T-cell (primary cell): ENCODE measurements at places on chromosomes 6 and 20.

GRCh38 chr6:41505122-41506049 is 40.8 kb upstream of the FOXP4 start:
- DNase-seq, result no peak

GRCh38 chr6:26195924-26196845 is 109.0 kb downstream of the HFE start:
- no peak for DNase-seq

DNA sequence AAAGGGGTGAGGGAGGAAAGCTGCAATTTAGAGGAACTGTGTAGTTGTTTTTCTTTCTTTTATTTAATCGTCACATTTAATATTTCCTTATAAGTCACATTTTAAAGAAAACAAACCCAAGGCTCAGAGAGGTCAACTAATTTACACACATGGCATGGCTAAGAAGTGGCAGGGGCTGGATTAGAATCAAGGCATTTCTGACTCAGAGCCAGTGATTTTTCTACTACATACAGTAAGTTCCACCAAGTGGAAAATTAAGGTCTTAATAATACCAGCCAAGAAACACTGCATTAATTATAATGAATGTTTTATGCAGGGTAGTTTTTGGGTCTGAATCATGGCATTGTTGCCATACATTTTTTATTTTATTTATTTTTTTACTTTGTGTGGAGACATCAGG is 607.7 kb upstream of the CITED2 start:
- no peak for DNase-seq

DNA sequence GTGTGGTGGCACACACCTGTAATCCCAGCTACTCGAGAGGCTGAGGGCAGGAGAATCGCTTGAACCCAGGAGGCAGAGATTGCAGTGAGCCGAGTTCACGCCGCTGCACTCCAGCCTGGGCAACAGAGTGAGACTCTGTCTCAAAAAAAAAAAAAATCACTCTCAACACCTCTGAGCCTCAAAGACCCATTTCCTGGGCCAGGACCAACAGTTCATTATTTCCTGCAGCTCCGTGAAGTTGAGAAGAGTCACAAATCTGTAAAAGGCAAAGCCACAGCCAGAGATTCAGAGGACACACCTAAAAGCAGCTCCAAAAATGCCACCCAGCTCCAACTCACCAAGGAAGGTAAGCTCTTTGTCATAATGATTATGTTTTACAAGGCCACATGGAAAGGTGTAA is 15.2 kb upstream of the NOP56 start:
- DNase-seq, result no peak

GRCh38 chr20:37615340-37616109 is 78.3 kb upstream of the CTNNBL1 start:
- peak; percentile 2 for DNase-seq

- no peak for DNase-seq
Measured at GRCh38 chr6:157927011-157927410, 54.7 kb upstream of the SYNJ2 start.

- no peak for DNase-seq
Measured at GRCh38 chr20:19789009-19789408, 31.0 kb downstream of the RIN2 start.

- no peak for DNase-seq
Measured at GRCh38 chr6:41371461-41371991, 36.1 kb downstream of the NCR2 start.

DNA sequence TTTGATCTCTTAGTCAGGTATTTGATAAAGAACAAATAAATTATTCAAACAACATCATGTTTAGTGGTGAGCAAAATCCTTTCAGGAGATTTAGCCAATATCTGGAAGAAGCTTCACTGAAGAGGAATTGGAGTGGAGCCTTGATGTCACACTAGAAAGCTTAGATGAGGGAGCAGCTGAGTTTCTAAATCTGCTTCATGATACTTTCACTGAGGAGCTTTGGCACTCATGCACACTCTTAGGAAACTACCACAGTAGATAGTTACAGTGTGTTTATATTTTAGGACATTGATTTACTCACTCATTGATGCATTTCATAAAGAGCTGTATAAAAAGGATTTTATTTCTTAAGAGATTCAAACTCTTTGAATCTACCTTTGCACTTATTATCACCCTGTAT is 366.2 kb upstream of the BTBD3 start:
- no peak for DNase-seq

- DNase-seq, result no peak
Measured at GRCh38 chr6:168060521-168060931, 18.5 kb downstream of the FRMD1 start.

DNA sequence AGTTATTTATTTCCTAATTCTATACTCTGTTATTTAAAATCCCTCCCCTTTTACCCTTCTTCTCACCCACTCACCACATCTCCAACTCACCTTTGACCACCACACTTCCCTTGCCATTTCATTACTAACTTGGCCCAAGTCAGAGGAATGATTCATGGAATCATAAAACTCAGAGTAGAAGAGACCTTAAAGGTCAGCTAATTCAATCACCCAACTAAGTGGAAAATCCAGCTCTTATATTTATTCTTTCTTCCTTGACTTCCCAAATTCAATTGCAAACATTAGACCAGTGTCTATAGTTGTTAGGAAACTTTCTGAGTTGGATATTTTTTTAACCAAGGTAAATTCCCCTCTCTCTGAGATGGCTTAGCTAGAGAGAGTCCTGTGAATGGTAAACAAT is 26.5 kb upstream of the HEY2 start:
- DNase-seq, result no peak

DNA sequence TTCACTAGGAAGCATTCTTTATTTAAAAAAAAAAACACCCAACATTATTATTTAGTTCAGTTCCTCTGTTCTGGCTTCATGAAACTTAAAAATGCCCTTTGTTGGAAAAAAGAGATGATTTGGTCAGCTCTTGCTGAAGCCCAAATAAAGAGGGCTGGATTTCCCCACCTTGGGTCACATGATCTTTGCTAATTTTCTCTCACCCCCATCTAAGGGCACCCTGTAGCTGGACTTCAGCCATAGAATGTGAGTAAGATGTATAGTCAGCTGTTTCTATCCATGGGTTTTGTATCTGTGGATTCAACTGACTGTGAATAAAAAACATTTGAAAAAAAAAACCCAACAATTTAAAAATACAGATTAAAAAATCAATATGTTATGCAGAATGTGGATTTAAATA is 213.9 kb upstream of the SULF2 start:
- DNase-seq, result no peak

GRCh38 chr20:11754451-11754850 is 163.2 kb upstream of the BTBD3 start:
- DNase-seq, result no peak

- no peak for DNase-seq
Measured at GRCh38 chr6:117938311-117938995, 31.4 kb downstream of the SLC35F1 start.

DNA sequence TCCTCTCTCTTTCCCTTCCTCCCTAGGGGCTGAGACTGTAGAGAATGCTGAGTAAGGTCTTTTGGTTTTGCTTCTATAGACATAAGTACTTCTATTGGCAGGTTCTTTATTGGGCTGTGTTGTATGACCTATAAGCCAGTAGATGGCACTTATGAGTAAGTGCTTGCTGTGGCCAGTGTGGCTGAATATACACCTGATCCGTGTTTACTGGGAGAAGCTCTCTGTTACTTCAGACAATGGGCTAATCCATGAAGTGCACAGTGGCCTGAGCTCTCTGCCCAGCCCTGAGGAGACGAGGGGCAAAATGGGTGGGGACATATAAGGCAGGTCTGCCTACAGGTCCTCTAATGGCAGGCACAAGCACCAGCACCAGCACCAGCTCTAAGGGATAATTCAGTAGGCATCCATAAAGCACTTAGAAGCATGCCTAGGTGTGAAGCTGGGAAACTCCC is 610.3 kb downstream of the RNF144B start:
- DNase-seq, result no peak

- no peak for DNase-seq
Measured at GRCh38 chr6:13307508-13307995, 20.8 kb downstream of the TBC1D7 start.

DNA sequence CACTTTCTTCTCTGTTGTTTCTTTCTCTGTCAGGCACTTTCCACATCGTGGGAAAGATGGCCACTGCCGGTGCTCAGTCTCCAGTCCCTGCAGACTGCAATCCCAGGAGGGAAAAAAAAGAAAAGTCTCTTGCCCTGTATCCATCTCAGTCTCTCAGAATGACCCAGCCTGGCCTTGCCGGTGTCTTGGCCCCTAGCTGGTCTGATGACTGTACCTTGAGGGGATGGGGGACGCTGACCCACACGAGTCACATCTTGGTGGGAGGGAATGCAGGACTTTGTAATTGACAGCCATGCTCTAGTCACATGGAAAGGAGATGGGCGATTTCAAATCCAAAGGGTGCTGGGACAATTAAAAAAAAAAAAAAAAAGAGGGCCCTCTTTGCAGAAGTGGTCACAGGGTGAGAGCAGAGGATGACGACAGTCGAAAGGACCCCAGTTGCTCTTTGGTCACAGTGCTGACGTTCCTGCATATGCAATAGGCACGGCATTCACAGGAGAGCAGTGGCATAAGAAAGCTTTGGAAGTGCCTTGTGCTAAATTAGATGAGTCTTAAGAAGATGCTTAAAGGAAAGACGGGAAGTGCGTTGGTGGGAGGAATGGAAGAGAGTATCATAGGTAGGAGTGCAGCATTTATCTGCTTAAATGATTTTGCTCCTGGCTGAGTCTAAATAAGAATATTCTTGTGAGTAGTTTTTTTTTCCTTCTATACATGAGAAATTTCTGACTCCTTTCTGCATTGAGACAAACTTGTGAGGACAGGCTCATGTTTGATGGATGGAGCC is 63.9 kb upstream of the AKAP12 start:
- DNase-seq, result no peak

GRCh38 chr20:62122654-62123449 is 577 bp downstream of the LSM14B start:
- peak; percentile 21 for DNase-seq

- no peak for DNase-seq
Measured at GRCh38 chr6:158906926-158907325, 87.8 kb upstream of the EZR start.

GRCh38 chr6:152474354-152474753 is 162.8 kb downstream of the SYNE1 start:
- no peak for DNase-seq

DNA sequence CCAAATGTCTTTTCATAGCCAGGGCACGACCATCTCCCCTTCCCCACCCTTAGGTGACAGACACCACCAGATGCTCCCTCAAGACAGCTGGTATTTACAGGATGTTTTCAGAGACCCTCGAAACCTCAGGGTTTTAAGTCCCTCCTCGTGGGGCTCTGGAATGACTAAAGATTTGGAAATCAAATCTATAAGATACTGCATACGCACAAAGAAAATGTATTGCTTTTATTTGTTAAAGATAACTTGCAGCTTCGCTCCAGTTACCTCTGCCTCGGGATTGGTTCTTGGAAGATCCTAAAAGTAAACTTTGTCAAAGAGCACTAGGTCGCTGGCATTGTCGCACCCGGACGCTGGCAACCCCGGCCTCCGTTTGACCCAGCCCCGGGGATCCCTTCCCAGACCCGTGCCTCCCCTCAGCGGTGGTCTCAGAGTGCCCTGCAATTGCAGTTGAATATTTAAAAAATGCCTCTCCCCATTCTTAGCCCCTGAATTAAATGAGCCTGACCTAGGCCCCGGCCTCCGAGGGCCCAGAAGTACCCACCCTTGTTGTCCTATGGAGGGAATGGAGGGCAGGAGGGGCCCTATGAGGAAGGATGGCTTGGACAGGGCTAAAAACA is 7.1 kb downstream of the PAX1 start:
- DNase-seq, result no peak

- DNase-seq, result no peak
Measured at GRCh38 chr6:36744304-36744673, 46.7 kb downstream of the RAB44 start.

- DNase-seq, result no peak
Measured at GRCh38 chr6:18988636-18989035, 601.5 kb downstream of the RNF144B start.

DNA sequence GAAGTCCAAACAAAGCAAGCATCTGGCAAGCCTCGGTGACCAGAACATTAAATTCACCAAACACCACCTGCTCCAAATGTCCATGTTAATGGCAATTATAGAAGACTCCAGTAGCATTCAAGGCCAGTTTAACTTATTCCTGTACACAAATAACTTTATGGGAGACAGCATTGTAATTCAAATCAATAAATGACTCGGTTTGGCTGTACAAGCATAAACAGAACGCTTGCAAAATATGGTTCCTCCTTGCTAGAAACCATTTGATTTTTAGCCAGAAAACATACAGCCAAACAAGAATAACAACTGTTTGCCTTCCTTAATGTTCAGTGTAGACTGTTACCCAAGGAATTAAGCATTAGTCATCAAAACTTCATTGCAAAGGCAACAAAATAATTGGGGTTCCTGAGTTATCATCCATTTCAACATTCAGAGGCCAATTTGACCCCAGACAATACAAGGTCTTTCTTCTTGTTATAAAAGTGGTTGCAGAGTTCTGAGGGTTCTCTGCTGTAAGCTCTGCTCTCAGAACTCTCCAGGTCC is 125.1 kb downstream of the BFSP1 start:
- no peak for DNase-seq

GRCh38 chr6:136326038-136326553 is 36.5 kb upstream of the BCLAF1 start:
- no peak for DNase-seq

GRCh38 chr6:26032340-26033084 is 54.7 kb upstream of the HFE start:
- DNase-seq, result peak; percentile 22

GRCh38 chr6:45808917-45809316 is 206.7 kb downstream of the CLIC5 start:
- no peak for DNase-seq

DNA sequence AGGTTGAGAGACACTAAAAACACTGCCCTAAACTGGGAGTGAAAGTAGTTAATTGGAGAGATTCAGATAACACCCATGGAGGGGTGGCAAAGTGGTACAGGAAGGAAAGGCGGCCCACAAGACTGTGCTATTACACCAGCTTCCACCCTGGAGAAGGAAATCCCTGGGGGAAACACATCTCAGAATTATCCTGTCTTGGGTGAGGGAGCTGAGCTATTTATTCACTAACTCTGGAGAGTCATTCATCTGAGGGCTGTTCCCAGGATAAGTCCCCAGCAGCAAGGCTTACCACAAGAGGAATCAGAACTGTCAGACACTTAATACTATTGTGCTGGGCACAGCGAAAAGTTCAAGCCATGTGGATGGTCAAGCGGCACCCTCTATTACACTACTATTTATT is 9.9 kb downstream of the TBCC start:
- DNase-seq, result no peak

DNA sequence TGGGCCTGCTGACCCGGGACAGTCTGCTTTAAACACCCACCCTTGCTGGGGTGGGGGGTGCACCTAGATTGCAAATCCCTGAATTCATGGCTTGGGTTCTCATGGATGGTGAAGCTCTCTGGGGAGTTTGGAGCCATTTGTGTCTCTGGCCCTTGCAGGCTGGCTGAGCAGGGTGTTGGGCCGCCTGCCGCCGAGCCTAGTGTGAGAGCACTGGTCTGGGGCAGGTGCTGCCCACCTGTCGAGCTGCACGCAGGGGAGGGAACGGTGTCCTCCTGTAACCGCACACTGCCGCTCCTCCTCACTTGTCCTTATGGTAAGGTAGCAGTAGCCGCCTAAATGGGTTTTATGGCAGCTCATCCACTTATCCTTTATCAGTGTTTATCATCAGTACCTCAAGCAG is 143.9 kb downstream of the DTNBP1 start:
- DNase-seq, result no peak
